ENCODE measurements at places on chromosomes 6 and 20. TPM values are rescaled to one million over a fixed set of nuclear protein-coding genes. Genes with fewer than 3 reads are reported as not detected.

SLC4A11 gene
- total RNA-seq: 4.9 TPM

PRKN gene
- 7.2 TPM for total RNA-seq

UST gene
- total RNA-seq: 13.2 TPM

LRP11 gene
- 35.8 TPM for total RNA-seq

SAMD3 gene
- 1.2 TPM for total RNA-seq

DNA sequence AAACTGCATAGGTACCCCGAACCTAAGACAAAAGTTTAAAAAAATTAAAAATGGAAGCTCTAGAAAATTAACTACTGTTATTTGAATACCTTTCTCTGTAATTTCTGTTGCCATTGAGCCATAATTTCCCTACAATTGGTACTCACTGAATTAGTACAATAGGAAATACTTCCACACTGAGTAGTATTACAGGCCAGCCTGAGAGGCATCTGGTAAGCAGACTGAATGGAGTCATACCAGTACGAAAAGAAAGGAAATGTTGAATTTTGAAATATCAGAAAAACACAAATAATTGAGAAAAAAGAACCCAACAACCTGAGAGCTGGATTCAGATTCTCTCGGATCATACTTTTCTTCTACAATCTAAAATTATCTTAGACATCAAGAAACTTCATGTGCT lies 791.3 kb downstream of the TENT5A start:
- no peaks in the 10 kb centered on the region for H3K36me3 ChIP-seq
- no peaks in the 10 kb centered on the region for H3K27me3 ChIP-seq
- no peak for DNase-seq
- no peaks in the 10 kb centered on the region for H3K4me1 ChIP-seq
- no peak overlapping the region for H3K4me3 ChIP-seq

DNA sequence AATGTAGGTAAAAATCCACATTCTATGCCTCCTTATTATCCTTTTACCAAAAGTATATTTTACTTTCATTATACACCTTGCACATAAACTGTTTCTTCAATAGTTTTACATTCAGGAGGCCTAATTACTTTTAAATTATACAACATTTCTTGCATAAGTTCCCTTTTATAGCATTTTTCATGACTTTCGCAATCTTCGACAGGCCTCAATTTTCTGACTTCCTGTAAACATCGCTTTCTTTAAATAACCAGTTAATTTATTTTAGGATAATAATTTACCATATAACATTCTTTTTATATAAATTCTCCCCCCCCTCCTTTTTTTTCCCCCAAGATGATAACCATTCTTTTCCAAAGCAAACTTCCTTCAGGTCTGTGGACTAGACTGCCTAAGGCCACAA lies 9.2 kb downstream of the SLC35A1 start:
- H3K4me3 ChIP-seq: no peak overlapping the region
- no peaks in the 10 kb centered on the region for H3K27me3 ChIP-seq
- H3K36me3 ChIP-seq: no peaks in the 10 kb centered on the region
- no peak overlapping the region for H3K27ac ChIP-seq

GRCh38 chr20:53934421-53935343 lies 135.7 kb downstream of the BCAS1 start:
- H3K4me3 ChIP-seq: no peak overlapping the region
- no peak for DNase-seq
- peak overlapping the region; percentile 10 for H3K27ac ChIP-seq
- no peaks in the 10 kb centered on the region for H3K27me3 ChIP-seq

DNA sequence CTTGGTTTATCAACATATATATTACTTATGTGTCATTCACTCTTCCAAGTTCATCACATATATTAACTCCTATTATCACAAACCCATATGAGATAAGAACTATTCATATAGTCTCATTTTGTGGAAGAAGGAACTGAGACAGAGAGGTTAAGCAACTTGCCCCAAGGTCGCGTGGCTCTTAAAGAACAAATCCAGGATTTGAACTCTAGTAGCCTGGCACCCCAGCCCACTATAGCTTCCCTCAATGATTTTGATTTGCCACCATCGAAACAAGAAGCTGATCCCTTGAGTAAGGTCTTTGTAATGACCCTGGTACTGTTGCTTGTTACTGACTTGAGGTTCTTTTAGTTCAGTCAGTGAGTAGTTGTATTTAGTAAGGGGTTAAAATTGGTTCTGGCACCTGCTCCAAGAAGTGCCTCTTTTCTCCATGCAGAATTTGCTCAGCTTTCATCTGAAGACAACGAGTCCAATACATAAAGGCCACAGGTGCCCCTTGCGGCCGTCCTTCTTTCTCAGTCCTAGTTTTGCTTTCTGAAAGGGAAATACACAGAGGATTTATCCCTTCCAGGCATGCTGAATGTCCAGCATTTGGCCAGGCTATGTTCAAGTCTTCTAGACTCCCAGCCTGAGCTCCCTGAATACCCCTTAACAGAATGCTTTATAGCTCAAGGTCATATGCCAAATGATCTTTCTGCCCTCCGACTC lies 253.0 kb downstream of the TBC1D7 start:
- H3K27me3 ChIP-seq: no peaks in the 10 kb centered on the region
- no peaks in the 10 kb centered on the region for H3K36me3 ChIP-seq
- H3K4me1 ChIP-seq: no peaks in the 10 kb centered on the region
- no peak overlapping the region for H3K27ac ChIP-seq
- DNase-seq: no peak

- H3K27me3 ChIP-seq: no peaks in the 10 kb centered on the region
- H3K36me3 ChIP-seq: no peaks in the 10 kb centered on the region
- no peaks in the 10 kb centered on the region for H3K4me1 ChIP-seq
- H3K4me3 ChIP-seq: no peak overlapping the region
- DNase-seq: no peak
Measured at GRCh38 chr6:78117966-78118365, 465.1 kb downstream of the MEI4 start.

DNA sequence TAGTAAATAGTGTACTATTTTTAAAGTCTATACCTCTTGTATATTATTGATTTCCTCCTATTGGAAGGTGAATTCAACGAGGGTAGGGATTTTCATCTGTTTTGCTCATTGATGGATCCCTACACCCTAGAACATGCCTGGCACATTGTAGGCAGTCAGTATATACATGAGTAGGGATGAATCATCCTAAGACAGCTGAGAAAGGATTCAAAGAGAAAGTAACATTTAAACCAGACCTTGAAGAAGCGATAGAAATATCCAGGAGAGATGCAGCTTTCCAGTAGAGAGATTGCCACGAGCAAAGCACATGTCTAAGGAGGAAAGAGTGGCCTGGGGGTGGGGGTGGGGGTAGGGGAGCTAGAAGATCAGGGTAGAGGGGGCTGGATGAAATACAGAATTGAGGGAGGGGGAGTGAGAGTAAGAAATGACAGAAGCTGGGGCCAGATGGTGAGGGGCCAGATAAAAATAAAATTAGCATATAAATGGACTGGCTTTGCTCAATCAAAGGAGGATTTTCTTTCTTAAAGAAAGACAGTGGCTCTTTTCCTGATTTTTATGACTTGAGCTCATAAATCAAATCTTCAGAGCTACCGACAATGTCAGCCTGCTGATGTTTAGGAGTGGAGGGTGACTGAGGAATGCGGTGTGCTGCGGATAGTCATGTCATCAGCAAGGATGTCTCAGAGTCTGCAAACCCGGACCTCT lies 168.2 kb downstream of the SAMD5 start:
- H3K4me3 ChIP-seq: no peak overlapping the region
- DNase-seq: no peak

DNA sequence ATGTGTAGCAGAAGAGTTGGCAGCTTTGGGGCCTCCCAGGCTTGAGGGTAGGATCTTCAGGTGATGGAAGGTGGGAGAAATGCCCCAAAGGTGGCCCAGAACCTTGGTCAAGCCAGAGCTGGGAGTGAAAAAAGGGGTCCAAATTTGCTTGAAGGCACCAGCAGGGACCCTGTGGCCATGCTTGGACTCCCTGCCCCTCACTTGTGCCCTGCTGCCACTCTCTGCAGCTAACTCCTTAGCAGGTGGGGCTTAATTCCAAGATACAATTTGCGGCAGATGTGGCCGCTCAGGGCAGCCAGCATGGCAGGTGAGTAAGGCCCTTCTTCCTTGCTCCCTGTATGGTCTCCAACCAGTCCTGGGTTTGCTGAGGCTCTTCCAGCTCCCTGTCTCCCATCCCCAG lies 285.0 kb upstream of the RNF24 start:
- H3K4me3 ChIP-seq: no peak overlapping the region
- H3K27ac ChIP-seq: no peak overlapping the region
- no peaks in the 10 kb centered on the region for H3K27me3 ChIP-seq
- H3K4me1 ChIP-seq: no peaks in the 10 kb centered on the region

DNA sequence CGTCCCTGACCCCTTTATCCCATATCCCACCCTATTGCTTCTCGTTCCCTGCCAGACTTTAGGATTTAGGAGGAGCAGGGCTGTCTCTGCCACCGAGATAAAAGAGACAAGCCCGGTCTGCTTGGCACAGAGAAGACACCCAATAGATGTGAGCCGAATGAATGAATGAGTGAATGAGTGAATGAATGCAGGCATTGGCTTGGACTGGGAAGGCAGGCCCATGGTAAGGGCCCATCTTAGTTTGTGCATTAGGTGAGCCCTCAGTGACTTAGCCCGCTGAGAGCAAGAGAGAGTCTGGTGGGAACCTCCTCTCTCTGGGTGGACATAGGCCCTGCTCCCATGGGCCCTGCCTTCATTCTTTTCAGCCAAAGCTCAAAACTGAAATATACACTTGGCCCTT lies 879 bp upstream of the BPIFB6 start:
- DNase-seq: no peak
- no peaks in the 10 kb centered on the region for H3K27me3 ChIP-seq
- H3K36me3 ChIP-seq: no peaks in the 10 kb centered on the region
- no peaks in the 10 kb centered on the region for H3K4me1 ChIP-seq

- H3K27me3 ChIP-seq: no peaks in the 10 kb centered on the region
- no peak overlapping the region for H3K4me3 ChIP-seq
- no peaks in the 10 kb centered on the region for H3K36me3 ChIP-seq
- no peaks in the 10 kb centered on the region for H3K4me1 ChIP-seq
- no peak overlapping the region for H3K27ac ChIP-seq
Measured at GRCh38 chr20:9021699-9022098, 47.2 kb upstream of the PLCB4 start.

- H3K27ac ChIP-seq: peak overlapping the region; percentile 45
- no peak overlapping the region for H3K4me3 ChIP-seq
- no peak for DNase-seq
Measured at GRCh38 chr20:25294459-25295385, 46.8 kb downstream of the PYGB start.

GRCh38 chr20:20012541-20012940 lies 4.6 kb upstream of the NAA20 start:
- no peak overlapping the region for H3K4me3 ChIP-seq
- no peak overlapping the region for H3K27ac ChIP-seq
- no peaks in the 10 kb centered on the region for H3K36me3 ChIP-seq
- no peaks in the 10 kb centered on the region for H3K27me3 ChIP-seq
- DNase-seq: no peak

- no peaks in the 10 kb centered on the region for H3K36me3 ChIP-seq
- H3K4me1 ChIP-seq: peaks cover 7% of the 10 kb centered on the region
- no peak for DNase-seq
- H3K4me3 ChIP-seq: no peak overlapping the region
- no peak overlapping the region for H3K27ac ChIP-seq
Measured at GRCh38 chr20:49320460-49320859, 42.6 kb upstream of the ZNFX1 start.

GRCh38 chr6:88376768-88377387 lies 210.7 kb upstream of the CNR1 start:
- H3K36me3 ChIP-seq: no peaks in the 10 kb centered on the region
- no peak for DNase-seq
- no peak overlapping the region for H3K4me3 ChIP-seq
- no peak overlapping the region for H3K27ac ChIP-seq
- no peaks in the 10 kb centered on the region for H3K4me1 ChIP-seq
- no peaks in the 10 kb centered on the region for H3K27me3 ChIP-seq

- no peak overlapping the region for H3K4me3 ChIP-seq
- H3K36me3 ChIP-seq: no peaks in the 10 kb centered on the region
- no peaks in the 10 kb centered on the region for H3K27me3 ChIP-seq
- DNase-seq: no peak
Measured at GRCh38 chr20:35510951-35511735, 18.3 kb downstream of the C20orf173 start.

DNA sequence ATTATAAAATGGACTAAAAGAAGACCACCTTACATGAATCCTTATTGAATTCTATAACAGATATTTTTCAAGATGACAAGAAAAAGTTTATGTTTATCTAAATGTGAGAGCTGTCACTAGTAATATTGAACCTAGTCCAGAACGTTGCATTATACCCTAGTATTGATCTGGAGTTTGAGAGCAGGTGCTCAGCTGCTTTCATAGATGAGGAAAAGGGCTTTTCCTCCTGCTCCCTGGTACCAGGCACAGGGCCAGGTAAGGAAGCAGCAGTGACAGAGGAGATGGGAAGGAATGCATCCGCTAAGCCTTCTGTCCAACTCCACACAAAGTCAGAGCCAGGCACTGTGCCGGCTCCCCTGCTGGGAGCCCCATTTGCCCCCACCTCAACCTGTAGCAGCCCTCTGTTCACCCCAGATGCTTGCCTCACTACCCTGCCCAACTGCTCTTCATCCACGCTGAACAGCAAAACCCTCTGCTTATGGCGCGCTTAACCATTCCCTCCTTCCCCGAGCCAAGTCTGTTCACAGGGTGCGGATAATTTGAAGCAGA lies 393.1 kb downstream of the FRK start:
- no peaks in the 10 kb centered on the region for H3K36me3 ChIP-seq
- no peak overlapping the region for H3K27ac ChIP-seq
- H3K27me3 ChIP-seq: no peaks in the 10 kb centered on the region
- no peaks in the 10 kb centered on the region for H3K4me1 ChIP-seq

DNA sequence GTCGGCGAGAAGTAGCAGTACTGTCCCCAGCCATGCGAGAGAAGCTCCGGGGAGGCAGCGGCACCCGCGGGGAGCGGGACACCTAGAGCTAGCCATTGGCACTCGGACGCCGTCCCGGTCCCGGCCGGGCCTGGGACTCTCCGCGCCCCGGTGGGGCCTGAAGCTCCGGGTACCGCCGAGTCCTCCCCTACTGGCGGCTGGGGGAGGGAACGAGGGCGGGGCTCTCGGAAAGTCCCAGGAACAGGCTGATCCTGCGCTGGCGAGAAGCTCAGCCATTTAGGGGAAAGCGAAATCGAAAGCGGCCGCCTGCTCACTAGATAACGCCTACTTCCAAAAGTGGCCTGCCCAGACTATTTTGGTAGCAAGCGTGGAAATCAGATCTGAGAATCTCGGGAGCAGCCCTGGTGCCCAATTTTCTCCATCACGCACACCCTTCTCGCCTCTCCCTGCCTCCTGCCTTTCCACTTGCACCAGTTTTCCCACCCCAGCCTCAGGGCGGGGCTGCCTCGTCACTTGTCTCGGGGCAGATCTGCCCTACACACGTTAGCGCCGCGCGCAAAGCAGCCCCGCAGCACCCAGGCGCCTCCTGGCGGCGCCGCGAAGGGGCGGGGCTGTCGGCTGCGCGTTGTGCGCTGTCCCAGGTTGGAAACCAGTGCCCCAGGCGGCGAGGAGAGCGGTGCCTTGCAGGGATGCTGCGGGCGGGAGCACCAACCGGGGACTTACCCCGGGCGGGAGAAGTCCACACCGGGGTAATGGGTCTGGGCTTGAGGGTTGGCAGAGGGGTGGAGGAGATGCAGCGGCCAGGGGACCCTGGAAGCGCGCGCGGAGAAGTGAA lies at the start of the genes PSMB9 and TAP1:
TSS of gene PSMB9 (plus strand) at position 652 of the 835 bp plus-strand sequence. CDS start at position 690, 38 bp downstream.
TSS of gene TAP1 (minus strand) at position 164 of the 835 bp plus-strand sequence. CDS start at position 96, 68 bp downstream.
- no peaks in the 10 kb centered on the region for H3K27me3 ChIP-seq
- H3K36me3 ChIP-seq: no peaks in the 10 kb centered on the region
- no peaks in the 10 kb centered on the region for H3K4me1 ChIP-seq
- H3K27ac ChIP-seq: peak within 1 kb of the TSS; percentile 96
- peak; percentile 85 for DNase-seq
